ENCODE measurements at places on chromosomes 2 and 18.

DNA sequence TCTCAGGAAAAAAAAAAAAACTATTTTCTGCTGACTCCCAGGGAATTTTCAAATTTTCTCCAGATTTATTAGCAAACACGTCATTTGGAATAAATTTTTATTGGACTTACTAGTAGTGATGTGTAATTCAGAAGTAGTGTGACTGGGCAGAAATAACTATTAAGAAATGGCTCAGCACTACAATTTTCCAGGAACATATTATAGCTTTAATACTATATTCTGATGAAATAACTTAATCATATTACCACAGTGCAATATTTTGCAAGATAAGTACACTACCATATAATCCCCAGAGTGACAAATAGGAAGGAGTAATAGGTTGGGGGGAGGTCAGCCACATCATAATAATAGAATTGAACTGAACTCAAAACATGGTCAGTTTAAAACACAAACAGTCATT, 19.7 kb upstream of the TNFAIP6 start:
- peak; percentile 68 for DNase-seq

GRCh38 chr2:216344950-216345300, 27.4 kb downstream of the MARCHF4 start:
- peak; percentile 31 for DNase-seq

DNA sequence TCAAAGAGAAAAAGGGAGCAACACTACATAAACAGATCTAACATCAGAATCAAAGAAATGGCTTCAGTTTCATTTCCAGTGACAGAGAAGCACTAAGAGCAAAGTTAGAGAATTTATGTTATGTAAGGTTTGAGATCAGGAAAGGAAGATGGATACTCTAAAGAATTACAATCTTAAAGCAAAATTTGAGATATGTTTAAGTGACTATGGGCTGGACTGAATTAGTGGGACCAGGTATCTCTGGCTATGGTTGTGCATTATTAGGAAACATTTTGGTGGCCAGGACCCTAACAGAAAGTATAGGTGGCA, 208.2 kb downstream of the CCDC178 start:
- no peak for DNase-seq

DNA sequence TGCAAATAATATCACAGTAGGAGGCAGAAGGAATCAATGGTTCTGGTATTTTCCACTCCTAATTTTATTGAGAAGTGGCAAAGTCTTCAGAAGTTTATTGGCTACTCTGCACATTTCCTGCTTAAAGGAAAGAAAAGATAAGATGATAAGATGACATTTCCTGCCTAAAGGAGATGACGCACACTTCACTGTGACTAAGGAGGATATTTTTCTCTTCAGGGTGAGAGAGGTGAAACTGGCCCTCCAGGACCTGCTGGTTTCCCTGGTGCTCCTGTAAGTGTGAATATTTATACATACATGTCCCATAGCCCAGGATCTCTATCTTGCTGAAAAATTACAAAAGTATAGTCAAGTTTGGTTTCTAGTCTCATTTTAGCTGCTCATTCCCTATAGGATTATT, 27.9 kb downstream of the COL3A1 start:
- DNase-seq = peak; percentile 78

- DNase-seq = peak; percentile 49
These were observed 19.4 kb downstream of the CENPA start for GRCh38 chr2:26805241-26805676.

DNA sequence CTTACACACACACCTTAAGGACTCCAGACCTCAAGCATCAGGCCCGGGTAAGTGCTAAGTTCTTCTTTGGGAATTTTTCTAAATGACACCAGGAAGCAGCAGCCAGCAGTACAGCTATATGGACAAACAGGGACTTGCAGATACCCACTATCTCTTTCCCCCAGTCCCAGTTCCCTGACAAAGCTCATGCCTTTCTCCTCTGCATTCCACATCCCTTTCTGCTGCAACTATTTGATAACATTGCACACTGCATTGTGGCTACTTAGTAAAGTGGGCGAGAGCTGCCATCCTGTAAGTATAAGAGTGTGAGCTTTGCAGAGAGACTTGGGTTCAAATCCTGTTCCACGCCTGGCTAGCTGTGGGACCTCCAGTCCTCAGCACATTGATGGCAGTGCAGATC, 14.0 kb upstream of the CD226 start:
- DNase-seq = no peak

DNA sequence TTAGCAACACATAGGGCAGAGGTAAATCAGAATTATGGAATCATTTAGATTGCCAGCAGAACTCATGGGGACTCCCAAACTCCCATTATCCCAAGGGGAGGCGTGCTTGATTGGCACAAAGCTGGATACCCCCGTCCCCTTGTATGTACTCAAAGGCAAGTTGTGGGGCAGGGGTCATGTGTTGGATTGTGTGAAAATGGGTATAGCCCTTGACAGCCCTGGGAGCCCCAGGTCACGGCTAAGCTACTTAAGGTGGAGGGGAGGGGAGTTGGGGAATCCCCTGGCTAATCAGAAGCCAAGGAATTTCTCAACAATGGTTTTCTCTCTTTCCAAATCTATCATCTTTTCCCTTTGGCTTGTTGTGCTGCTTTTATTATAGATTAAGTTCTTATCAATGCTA, 32.7 kb downstream of the CLIP4 start:
- no peak for DNase-seq

GRCh38 chr2:219552382-219553167, 8.7 kb downstream of the TMEM198 start:
- DNase-seq = peak; percentile 74

GRCh38 chr2:25044011-25044410, 2.1 kb downstream of the EFR3B start:
- no peak for DNase-seq

GRCh38 chr18:77115192-77115953, 17.2 kb downstream of the MBP start:
- DNase-seq = no peak

DNA sequence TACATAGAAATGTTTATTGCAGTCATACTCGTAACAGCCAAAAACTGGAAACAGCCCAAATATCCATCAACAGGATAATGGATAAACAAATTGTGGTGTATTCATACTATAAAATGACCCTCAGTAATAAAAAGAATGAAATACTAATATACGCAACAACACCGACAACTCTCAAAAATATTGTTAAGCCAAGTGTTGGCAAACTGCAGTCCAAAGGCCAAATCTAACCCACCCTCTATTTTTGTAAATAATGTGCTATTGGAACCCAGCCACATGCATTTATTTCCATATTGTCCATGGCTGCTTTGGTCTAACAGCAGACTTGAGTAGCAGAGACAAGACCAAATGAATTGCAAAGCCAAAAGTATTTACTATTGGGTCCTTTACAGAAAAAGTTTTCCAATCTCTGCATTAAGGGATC, 151.0 kb downstream of the MREG start:
- no peak for DNase-seq

GRCh38 chr2:171879865-171880264, 14.2 kb downstream of the SLC25A12 start:
- DNase-seq = no peak

- DNase-seq = no peak
These were observed 419.3 kb downstream of the ZNF516 start for GRCh38 chr18:76075777-76076176.

GRCh38 chr2:9703085-9703678, 72.4 kb upstream of the YWHAQ start:
- DNase-seq = peak; percentile 77

DNA sequence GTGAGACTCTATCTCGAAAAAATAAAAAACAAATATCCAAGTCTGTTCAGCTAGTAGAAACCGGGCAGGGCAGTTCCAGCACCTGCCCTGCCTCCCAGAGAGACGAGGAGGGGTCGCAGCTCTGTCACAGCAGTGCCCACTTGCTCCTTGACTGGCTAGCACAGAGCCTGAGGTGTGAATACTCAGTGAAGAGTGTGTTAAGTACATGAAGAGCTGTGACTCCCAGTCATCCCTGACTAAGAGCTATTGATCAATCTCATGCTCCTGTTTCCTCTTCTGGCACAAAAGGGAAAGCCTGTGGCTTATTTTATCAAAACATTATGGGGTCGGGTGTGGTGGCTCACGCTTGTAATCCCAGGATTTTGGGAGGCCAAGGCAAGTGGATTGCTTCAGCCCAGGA, 83.0 kb upstream of the FZD7 start:
- DNase-seq = no peak

GRCh38 chr2:224638301-224638823, 53.2 kb upstream of the CUL3 start:
- DNase-seq = no peak

GRCh38 chr2:70510313-70510712, 43.3 kb downstream of the TGFA start:
- no peak for DNase-seq

- no peak for DNase-seq
These were observed 71.2 kb downstream of the KCNG2 start for GRCh38 chr18:79868811-79869541.

DNA sequence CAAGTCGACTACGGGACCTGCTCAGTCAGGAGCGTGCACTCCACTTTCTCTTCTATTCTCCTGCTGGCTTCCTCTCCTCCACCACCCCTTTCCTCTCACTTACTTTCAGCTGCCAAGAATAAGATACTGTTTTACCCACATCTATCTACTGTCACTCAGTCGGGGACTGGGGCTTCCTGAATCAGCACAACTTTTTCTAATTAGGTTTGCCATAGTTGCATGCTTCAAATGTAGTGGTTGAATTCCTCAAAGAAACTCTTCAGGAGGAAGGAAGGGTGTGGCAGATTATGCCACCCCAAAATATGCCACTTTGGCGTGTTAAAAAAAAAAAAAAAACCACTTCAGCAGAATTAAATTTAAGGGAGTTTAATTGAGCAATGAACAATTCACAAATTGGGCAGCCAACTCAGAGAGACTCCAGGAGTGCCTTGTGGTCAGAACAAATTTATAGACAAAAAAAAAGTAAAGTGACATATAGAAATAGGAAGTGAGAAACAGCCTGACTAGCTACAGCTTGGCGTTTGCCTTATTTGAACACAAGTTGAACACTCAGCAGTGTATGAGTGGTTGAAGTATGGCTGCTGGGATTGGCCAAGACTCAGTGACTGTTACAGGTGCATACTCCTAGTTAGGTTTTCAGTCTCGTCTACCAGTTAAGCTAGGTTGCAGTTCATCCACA, 32.5 kb upstream of the RMDN2 start:
- no peak for DNase-seq

DNA sequence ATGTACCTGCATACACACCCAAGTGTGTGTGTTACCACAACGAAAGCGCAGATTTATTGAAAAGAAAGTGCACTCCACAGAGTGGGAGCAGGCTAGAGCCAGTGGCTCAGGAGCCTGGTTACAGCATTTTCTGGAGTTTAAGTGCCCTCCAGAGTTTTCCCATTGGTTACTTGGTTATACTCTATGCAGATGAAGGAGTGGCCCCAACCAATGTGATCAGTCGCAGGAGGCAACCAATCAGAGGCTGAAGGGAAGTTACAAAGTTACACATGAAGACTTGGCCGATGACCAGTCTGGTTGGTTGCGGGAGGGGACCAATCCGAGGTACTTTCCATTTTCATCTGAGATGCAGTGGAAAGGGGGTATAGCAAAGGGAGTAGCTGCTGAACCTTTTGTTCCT, 13.5 kb upstream of the PRLH start:
- no peak for DNase-seq

GRCh38 chr2:225501022-225501421, 101.5 kb downstream of the NYAP2 start:
- DNase-seq = no peak

DNA sequence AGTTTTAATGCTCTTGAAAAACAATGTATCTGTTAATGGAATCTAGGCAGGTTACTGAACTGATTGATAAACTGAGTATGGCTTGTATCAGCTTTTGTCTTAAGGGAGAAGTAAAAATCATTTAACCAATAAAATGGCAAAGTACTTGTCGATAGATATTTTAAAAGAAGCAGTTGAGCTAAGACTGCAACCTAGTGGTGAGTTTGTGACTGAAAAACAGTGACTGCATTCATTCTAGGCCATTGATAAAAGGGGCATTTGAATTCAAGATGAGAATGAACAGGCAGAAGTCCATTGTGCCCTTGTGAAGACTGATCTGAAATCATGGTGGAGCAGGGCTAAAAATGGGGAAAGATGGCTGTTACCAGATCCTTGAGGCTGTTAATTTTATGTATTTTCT, 59.4 kb upstream of the MSTN start:
- DNase-seq = peak; percentile 40

DNA sequence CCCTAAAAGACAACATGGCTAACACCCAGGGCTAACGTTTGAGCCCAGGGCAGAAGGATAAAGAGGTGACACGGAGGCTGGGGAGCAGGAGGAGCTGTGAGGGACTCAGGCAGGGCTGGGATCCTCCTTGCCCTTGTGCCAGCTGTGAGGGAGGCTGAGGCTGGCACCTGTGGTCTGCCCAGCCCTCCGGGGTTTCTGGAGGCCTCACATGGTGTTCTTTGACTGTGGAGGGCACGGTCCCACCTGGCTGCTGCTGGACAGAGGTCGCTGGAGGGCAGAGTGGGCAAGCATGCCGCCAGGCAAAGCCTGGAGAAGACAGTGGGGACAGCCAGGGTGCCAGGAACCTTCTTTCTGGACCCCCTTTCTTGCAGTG, 26.8 kb upstream of the CNNM3 start:
- DNase-seq = no peak

Measured in fibroblast of pulmonary artery (primary cell).